ENCODE measurements at places on chromosomes 13 and 19.

DNA sequence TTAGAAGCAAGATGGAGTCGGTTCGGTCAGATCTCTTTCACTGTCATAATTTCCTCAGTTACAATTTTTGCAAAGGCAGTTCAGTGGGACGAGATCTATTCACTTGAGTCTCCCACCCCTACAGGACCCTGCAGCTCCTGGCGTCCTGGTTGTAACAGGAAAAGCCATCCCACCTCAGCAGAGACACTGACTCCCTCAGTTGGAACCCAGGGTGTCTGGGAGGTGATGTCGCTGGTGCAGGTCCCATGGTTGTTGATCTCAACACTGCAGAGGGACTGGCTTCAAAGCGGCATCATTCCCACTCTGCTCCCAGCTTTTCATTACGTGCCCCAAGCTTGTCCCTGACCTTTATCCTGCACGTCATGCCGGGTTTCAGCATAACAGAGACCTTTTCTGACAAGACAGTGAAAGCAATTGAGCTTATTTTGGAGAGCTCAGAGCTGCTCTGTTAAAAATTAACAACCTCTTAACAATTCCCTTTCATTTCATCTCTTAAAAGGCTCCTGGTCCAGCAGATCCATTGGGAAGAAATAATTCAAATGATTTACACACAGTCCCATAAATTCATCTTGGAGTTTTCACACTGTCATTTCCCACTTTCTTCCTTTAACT, 17.6 kb upstream of the COG3 start:
- DNase-seq, result no peak

DNA sequence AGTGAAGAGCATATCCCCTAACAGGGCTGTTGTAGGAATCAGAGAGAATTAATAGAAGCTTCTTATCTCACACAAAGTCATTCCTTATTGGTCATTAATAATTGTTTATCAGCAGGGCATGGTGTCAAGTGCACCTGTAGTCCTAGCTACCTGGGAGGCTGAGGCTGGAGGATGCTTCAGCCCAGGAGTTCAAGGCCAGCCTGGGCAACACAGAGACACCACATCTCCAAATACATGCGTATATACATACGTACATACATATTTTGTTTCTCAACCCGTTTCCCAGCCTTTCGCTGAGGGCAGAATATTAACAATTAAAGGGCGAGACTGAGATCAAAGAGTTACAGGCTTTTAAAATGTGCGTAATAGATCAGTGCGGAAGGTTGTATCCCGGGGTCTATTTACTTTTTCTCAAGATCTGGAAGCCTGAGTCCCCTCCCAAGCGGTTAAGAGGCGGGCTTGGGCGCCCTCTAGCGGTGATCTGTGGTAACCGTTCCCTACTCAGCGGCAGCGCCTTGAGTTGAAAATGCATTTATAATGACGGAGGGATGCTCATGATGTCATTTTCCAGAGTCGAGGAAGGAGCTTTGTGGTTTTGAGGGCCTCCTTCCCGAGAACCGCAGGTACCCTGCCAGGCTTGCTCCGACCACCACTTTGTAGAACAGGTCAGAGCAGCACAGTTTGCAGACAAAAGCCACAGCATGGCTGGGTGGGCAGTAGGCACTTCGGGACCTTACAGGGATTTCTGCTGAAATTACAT, 169.6 kb upstream of the GPR12 start:
- peak; percentile 87 for DNase-seq

- DNase-seq, result peak; percentile 29
Measured at GRCh38 chr13:69324090-69324886, 783.3 kb upstream of the ATXN8OS start.

DNA sequence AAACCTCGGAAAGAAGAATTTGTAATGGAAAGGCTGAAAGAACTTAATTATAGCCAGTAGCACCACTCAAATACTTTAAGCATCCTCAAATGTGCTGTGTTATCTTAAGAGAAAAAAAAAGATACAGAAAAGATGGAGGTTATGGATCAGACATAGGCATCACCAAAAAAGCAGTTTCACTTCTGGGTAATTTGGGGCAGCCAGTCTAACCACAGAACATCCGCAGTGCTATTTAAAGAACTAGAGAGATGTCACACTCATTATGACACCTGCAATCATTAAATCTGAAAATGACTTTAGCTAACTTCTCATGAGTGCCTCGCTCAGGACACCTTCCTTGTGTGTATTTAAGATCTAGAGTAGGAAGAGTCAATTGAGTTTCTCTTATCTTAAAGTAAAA, 211.8 kb downstream of the RBM26 start:
- DNase-seq, result no peak

GRCh38 chr13:29756506-29756905, 93.9 kb downstream of the UBL3 start:
- no peak for DNase-seq
